ENCODE measurements at places on chromosomes 12 and 14. TPM values are rescaled to one million over a fixed set of nuclear protein-coding genes. Genes with fewer than 3 reads are reported as not detected.

Gene CD163
- total RNA-seq, result not detected

Gene RFC5
- total RNA-seq, result 39.7 TPM

Gene PLCZ1
- total RNA-seq, result not detected

Gene LRRIQ1
- total RNA-seq, result not detected

Gene CLEC14A
- not detected for total RNA-seq

Gene FAM90A1
- 0.20 TPM for total RNA-seq

Gene ABCB9
- total RNA-seq, result 3.2 TPM

Gene BCL2L14
- total RNA-seq, result 13.0 TPM

Gene SCFD1
- total RNA-seq, result 61.8 TPM

Gene SMAGP
- 1.8 TPM for total RNA-seq

Gene LYZ
- 0.48 TPM for total RNA-seq

Gene APEX1
- 103 TPM for total RNA-seq

GRCh38 chr12:39538679-39539104 is 80.9 kb downstream of the ABCD2 start:
- no peak for DNase-seq

DNA sequence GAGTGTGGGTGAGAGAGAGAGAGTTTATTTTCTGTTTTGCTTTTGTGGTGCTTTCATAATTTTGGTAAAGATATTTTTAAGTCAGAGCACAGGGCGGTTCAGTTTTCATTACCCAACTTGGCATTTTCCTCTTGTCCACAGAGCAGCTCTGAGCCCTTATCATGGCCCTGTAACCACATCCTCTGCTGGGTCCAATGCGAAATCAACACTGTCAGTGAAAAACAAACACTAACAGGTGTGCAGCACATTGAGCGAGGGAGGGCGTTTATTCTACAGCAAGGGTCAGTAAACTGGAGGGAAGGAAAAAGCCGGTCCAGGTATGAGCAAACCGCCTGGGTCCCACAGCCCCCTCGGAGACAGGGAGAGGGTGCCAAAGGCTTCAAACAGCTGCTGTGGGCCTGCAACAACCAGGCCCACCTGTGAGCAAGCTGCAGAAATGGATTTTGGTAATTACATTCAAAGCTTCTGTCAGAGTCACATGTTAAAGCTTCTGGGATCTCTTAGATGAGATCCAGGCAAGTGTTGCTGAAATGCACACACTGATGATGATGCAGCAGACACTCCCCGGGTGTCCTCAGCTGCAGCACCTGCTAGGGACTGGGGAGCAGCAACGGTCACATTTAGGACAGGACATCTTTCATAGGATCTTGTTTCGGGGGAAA is 132.7 kb upstream of the DYRK2 start:
- DNase-seq, result peak; percentile 66

DNA sequence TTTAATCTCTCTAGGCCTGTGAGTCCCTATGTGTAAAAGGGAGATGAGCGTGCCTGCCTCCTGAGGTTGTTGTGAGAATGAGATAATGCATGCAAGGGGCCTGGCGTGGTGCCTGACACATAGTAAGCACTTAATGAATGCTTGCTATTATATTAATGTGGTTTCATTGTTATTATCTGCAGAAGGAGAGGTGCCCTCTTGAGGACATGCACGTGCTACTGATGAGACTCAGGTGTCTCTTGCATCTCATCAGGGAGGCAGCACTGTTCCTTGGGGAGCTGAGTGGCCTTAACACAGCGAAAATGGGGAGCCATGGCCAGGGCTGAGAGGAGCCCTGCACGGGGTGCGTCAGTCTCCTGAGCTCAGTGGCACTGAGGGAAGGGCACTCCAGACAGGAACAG is 29.9 kb upstream of the BCDIN3D start:
- no peak for DNase-seq

GRCh38 chr14:65043893-65044595 is 57.3 kb downstream of the FNTB start:
- no peak for DNase-seq

GRCh38 chr12:46504494-46504893 is 131.9 kb upstream of the SLC38A2 start:
- no peak for DNase-seq

DNA sequence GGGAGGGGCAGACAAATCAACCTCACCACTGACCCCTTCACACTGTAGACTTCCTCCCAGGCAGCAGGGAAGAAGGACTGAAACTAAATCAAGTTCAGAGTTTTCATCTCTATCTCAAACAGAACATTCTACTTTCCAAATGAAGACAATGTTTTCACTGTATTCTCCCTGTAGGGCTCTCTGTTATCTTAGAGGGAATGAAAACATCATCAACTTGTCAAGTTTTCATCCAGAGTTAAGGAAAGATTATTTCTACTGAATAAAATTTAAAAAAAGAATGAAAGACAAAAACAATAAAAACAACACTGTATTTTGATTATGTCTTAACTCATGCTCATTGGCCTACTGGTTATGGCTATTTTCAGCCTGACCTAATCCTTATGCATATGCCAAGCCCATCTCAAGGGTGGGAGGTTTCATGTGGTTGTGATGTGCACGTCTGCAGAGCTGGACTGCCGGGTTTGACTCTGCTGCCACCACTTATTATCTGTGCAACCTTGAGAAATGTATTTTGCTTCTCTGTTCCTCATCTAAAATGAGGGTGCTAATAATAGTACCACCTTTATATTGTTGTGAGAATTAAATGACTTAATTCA is 152.0 kb upstream of the AVPR1A start:
- no peak for DNase-seq

DNA sequence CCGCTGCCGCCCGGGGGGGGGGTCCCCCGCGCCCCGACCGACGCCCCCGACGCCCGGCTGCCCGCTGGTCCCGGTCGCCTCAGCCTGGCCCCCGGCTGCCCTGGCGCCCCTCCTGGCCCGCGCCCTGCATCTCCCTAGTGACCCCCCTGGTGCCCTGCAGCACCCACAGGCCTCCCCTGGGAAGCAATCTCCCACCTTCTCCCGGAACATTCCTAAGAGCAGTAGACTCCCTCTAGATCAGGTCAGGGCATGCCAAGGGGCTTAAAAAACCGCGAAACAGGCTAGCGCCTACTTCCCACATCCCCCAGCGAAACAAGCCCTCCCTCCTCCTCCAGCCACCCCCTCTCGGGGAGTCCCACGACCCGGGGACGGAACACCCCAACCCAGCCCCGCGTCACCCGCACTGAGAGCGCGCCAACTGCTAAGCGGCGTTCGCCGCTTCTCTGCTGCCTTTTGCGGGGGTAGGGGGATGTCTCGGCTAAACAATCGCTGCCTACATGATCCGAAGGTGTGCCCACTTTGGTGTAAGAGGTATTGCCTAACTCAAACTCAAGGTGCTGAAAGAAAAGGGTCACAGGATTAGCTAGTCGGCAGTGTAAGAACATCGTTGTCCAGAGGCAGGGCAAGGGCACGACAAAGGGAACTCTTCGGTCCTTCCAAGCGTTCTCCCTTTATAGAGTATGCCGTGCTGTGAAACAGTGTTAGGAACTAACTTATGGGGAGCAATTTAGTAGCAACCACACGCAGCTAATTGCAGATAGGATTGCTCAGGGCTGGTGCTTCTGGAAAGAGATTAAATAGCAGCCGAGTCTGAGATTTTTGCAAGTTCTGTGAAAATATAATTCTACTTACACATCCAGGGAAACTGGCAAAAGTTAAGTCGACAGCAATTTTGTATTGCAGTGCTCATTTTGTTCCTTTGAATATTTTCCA is 619 bp upstream of the NTN4 start:
- DNase-seq, result no peak

DNA sequence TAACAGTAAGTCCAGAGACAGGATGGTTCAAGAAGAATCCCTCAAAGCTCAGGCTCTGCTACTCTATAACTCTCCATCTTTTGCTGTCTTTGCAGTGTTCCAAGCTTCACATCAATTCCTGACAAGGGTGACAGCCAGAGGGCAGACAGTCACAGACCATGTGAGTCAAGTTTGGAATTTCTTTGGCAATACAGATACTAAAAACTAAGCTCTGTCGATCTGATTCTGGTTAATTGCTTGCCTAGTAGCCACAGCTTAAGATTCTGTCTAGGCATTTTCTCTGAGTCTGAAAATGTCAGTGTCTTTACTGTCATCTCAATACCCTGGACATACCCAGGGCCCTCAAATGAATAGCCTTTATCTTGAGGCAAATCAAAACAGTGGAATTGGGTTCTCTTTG is 153.7 kb downstream of the CEP128 start:
- no peak for DNase-seq

DNA sequence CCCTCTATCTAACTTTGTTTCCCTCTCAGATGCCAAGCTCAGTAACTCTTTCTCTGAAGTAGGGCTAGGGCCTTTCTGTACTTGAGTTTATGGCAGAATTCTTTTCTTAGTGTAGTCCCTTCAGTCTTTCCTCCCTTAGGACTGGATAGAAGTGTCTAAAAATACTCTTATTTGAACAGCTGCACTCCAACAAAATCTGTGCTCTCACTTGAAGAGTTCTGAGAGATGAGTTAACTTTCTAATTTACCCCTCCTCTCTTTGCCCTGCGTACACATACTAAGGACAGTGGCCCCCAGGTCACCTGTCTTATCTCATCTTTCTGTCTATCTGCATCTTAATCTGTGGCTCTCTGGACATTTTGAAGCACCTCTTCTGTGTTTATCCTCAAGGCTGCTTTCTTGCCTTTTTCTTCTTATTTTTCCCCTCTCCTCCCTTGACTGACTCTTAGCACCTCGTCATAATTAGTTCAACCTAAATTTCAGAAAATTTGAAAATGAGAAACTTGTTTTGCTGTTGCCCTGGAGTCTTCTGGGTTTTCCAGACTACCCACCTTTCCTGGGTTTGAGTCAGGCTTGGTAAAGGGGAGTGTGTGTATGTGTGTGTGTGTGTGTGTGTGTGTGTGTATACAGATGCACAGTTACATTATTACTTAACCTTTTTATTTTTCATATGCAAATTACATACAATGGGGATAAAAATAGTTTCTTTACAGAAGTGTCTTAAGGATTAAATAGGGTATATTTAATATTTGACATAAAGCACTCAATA is 23.9 kb downstream of the NCKAP1L start:
- DNase-seq, result no peak

GRCh38 chr12:100142851-100143559 is at the start of gene BLTP3B:
TSS of gene BLTP3B (minus strand) at chr12:100142874. CDS start at chr12:100142635, 239 bp downstream.
- peak; percentile 92 for DNase-seq

- peak; percentile 9 for DNase-seq
Observed at GRCh38 chr12:34400986-34401658, 378.8 kb downstream of the ALG10 start.

- DNase-seq, result no peak
Observed at GRCh38 chr14:94355191-94355794, 32.2 kb upstream of the SERPINA6 start.

DNA sequence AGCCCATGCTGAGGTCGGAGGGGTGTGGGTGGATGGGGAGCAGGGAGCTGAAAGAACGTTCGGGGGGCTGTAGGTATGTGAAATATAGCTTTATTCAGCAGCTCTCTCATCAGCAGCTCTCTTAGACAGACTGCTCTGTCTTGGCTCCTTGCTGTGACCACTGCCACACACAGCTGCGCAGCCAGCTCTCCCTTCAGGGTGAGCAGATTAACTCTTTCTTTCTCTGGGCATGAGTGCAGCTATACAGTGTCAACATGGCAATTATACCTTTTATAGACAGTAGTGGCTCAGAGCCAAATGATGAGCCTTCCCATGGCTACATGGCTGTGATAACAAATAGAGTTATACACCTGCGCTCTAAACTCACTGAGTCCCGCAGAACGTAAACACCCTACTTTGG is 137.7 kb upstream of the NEDD1 start:
- DNase-seq, result no peak

DNA sequence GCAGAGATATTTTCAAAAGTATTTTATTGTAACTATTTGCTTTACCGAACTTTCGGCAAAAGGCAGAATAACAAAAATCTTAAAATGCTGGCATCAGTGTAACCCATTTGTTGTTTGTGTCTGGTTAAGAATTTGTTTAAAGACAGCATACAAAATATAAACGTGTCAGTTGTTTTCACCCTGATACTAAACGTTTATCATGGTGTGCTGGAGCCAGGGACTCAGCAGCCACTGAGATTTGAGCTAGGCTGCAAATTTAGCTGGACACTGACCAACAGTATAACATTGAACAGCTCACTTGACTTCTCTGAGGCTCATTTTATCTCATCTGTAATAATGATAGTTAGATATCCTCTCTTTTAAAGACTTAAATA is 183.7 kb downstream of the TMTC3 start:
- no peak for DNase-seq

DNA sequence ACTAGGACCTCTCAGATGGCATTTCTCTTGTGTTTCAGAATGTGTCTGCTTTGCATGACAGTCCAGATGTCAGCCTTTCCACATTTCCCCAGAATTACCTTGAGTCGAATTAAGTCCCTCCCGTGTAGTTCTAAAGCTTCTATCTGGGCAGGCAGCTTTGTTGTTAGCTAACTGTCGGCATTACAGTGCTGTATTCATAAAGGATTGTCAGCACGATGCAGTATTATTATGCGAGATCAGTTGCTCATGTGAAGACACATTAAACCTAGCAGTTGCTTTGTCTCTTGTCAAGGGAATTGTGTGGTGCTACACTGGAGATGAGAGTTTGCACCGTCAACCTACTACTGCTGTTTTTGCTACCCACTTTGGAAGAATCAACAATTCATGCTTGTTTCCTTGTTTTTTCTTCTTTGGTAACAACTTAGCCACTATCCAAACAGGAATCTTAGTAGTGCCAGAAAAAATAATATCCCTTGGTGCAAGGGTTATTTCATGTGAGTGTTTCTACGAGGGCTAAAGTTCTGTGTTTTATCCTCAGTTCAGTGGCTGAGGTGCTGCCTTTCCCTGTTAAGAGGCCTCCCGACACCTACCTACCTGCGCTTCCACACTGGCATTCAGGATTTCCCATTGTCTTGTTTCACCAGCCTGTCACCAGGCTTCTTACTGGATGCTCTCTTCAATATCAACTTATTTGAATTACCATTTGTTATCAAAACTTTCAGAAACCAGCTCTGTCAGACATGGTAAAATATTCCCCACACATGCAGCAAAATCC is 297.9 kb upstream of the G2E3 start:
- DNase-seq, result no peak

DNA sequence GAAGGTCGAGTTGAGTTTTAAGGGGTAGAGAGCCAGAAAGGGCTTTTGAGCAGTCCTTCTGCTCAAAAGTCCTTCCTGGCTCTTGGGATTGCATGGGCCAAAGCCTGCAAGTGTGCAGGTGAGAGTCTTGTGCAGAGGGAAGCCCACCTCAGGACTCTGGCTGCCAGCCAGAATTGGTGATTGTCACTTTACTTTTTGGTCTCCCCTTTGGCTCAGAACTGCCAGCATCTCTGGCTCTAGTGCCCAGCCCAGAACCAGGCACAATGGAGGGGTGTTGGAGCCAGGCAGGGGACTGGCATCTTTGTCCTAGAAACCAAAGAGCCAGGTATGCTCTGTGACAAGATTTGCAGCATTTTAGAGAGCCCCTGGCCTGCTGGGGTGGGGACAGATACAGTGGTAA is 23.5 kb downstream of the FAM222A start:
- no peak for DNase-seq

GRCh38 chr12:111330800-111331752 is 37.8 kb downstream of the PHETA1 start:
- no peak for DNase-seq

Data from activated CD4-positive, alpha-beta memory T cell treated with anti-CD3 and anti-CD28 coated beads, Interleukin-2, amount 10 ng/mL, durations not matched to agents 7 days and 5 days (primary cell).